Activated naive CD4-positive, alpha-beta T cell treated with anti-CD3 and anti-CD28 coated beads, Interleukin-2, amount 50 U/mL, for 16 hours (primary cell): ENCODE measurements at places on chromosomes 5 and 9.

- no peak for DNase-seq
These were observed 39.8 kb upstream of the NEK6 start for GRCh38 chr9:124217836-124218437.

- DNase-seq: no peak
These were observed 118.3 kb upstream of the BOD1 start for GRCh38 chr5:173734716-173735115.

DNA sequence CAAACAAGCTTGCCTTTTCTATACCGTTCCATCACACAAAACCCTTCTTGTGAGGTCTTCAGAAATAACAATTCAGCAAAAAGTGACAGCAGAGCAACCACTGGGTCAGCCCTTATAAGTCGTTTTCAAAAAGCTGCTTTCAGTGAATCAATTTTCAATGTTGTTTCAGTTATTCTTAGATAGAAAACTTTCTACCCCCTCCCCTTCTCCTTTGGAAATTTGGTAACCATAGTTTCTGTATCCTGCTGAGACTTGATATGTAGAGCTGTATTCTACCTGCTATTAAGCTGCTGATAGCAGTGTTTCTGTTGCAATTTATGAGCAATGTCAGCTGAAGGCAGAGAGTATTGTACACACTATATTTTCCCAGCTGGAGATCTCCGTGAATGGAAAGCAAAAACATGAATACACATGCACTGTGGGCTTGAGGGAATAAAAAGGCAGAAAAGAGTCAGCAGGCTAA is 75.7 kb downstream of the ZNF608 start:
- no peak for DNase-seq

- no peak for DNase-seq
These were observed 582.7 kb upstream of the DMAC1 start for GRCh38 chr9:8382266-8382665.

DNA sequence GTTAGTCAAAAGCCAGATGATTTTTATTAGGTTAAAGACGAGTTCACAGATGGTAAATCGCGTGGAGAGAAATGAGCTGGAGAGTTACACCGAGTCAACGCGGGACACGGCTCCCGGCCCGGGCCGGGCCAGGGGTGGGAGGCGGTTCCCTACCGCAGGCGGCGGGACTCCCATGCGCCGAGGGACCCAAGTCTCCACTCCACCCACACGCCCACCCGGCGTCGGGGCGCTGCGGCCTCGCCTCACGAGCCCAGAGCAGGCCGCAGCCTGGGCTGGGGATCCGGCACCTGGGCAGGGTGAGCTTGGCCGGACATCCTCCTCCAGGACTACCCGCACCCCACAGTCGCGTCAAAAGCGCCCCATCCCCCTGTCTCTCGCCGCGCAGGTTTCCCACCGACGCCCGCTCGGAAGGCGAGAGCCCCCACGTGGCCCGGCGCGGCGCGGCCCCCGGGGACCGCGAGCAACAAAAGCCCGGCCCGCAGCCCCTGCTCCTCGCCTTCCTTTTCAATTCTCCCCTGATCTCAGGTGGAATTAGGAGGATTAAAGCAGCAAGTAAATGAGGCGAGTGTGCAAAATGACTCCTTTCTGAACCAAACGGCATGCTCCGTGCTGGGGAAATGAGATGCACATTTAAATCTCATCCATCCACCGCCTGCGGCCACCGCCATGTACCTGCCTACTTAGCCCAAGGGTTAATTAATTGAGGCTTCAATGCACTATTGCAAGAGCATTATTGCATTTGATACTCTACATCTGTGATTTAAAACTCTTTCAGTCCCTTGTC is 196.5 kb upstream of the TBCA start:
- peak; percentile 31 for DNase-seq

DNA sequence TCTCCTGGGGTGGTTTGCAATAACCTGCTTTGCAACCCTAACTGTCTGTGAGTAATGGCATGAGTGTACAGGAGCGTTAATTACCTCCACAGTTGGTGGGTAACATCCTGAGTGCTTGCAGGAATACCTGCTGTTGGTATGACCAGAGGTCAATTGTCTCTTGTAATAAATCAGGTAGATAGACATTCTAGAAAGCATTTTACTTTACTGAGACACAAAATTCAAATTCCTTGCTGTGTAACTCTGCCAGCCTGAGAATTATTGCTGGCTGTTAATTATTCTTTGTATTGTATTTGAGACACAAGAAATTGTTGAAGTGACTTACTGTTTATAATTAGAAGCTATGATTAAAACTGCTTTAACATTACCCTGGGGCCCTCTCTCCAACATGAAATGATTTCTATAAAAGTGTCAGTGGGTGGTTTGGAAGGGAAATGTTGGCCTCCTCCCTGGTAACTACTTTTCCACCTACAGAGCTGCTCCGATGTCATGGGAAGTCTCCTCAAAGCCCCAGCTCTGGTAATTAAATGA is 150.8 kb upstream of the ADCY2 start:
- no peak for DNase-seq

DNA sequence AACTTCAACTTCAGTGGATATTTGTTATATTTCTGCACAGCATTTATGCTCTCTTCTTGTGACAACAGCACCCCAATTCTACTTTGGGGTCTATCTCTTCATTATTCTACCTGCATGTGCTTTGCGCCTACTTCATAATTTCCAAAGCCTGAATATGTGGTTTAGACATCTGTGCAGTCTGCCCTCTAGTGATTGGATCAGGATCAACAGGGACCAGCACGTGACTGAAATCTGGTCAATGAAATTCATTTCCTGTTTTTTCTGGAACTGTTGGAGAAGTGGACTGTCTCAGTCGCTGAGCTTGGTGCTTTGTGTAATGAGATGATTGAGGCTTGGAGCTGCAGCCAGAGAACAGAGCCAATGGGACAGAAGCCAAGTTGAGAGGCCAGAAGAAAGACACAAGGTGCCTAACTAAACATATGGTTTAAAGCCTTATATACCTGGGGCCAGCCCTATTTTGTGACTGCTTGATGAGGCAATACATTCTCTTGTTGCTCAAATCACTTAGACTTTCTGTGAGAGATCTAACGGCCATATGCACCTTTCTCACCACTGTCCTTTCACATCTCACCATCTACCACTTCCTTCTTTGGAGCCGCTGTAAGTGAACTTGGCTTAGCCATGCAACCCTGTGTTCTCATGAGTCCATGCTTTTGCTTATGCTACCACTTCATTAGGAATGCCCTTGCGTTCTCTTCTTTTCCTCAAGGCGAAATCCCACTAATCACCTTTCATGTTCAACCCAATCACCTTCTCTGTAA is 68.8 kb upstream of the PPP2R2B start:
- DNase-seq: no peak

GRCh38 chr5:62533597-62533996 is 45.0 kb upstream of the LRRC70 start:
- no peak for DNase-seq

- peak; percentile 43 for DNase-seq
These were observed 767 bp downstream of the RALGPS1 start for GRCh38 chr9:126915281-126915816.

DNA sequence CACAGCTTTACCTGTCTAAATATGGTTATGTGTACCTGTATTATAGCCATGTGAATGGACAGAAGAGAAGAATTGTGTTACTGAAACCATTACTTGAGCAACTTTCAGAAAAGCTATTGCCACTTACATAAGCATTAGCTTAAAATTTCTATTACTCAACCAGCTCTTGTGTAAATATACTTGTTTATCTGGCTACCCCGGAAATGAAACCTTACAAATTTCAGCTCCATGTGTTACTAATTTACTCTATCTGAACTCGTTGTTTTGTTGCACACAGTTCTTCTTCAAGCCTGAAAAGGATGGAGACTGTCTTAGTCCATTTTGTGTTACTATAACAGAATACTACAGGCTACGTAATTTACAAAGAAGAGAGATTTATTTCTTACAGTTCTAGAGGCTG is 22.5 kb upstream of the ADAMTSL1 start:
- no peak for DNase-seq

DNA sequence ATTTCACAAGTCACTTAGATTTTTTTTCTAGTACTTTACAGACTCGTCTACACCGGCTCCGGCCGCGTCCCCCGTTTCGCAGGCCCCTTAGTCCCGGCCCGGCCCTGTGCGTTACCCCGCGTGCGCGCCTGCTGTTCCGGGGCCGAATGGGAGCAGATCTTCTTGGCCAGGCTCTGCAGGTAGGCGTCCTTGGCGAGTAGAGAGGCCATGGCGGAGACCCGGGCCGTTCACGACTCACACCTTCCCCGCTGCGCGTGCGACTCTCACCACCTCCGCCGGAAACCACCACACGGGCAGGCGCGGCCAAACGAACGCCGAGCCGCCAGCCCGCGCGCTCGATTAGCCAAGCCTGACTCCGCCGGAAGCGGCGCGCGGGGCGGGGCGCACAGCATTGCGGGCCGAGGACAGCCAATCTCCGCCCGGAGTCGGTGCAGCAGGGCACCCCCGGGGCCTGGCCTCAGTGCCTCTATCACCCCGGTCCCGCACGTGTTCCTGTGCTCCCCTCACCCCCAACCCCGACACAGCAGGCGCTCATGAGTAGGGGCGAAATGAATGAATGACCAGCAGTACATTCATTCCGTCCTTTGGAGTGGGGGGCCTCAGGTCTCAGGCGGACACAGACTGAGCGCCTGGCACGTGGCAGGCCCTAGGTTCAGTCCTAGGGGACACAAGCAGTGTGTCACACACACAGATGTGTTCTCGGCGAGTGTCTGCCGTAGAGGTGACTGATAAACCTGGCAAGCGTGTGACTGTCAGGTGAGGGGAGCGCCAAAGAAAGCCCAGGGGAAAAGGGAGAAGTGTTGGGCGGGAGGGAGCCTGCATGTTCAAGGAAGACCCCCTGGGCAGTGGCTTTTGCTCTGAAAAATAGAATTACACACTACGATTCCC is at the start of gene SURF6:
SURF6 (minus strand) TSS at position 265 of the 888 bp plus-strand sequence; CDS start at position 209, 56 bp downstream.
- DNase-seq: peak; percentile 96

- no peak for DNase-seq
These were observed 2.5 kb downstream of the NHP2 start for GRCh38 chr5:178150977-178151734.

- DNase-seq: no peak
These were observed 5.4 kb upstream of the NKX2-5 start for GRCh38 chr5:173240091-173241050.

DNA sequence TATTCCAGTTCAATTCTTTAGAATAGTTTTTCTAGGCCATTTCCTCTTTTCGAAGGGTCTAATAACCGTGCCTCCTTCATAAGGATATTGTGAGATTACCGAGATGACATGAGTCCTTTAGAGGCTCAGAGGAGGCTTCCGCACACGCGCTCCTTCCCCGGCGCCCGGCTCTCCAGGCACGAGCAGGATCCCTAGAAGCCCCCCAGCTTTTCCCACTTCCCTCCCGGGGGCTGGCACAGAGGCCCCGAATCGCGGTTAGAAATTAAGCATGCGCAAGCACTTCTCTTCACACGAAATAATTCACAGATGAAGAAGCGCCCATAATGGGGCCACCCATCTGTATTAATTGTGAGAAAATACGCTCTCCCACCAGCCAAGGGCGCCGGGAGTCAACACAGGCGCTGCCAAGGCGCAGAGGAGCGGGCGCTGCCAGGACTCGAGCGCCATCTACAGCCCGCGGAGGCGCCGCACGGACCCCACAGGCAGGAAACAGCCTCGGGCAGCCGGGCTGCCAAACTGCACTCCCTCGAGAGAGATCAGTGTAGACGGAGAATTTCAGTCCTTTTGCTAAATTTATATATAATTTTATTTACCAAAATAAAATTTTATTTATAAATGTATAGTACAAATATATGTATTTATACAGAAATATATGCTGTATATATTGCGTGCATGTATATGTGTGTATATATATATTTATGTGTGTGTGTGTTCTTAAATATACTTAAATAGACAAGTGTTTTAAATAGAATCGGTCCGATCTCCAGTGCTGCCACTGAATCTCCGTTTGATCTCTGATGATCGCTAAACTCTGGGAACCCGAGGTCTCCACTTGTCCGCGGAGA is 258.1 kb upstream of the NFIL3 start:
- peak; percentile 67 for DNase-seq

DNA sequence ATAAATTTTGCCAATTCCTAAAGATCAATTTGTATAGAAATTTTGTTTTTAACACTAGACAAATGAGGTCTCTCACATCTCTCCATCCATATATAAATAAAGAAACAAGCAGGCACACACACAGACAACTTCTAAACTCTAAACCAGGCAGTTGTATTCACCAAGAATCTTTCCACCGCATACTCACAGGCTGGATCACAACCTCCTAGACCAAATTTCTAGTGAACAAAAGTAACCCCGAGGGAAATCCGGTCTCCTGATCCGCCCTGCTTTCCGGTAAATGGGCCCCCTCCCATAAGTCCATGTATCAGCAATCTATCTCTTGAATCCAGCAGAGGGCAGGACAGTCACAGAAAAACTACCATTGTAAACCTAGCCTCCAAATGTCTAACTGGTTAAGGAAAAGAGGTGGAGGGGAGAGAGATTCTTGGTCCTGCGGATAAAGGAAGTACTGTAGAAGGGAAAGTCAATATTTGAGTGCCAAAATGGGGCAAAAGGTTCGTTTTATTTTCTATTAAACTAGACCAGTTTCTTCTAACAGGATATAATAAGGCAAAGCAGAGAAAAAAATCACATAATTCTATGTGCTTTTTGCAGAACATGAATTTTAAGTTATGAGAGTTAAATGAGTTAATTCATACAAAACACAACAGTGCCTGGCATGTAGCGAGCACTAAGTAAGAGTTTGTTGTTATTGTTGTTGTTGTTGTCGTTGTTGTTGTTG is 4.8 kb upstream of the SMU1 start:
- peak; percentile 54 for DNase-seq

DNA sequence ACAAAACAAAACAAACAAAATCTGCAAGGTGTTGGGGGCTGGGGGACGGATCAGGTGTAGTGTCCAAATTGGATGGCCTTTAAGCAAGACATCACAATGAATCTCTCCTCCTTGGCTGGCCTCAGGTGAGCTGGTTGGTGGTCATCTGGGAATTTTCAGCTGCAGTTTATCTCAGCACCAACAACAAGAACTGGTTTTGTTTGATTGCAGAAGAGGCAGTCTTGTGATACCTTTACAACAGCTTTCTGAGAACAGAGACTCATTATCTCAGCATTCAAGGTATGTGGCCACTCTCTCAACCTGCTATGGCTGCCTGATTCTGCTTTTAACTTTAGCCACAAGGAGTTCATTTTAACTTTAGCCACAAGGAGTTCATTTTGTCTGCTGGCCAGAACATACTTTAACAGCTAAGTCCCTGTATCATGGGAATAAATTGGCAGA is 1543.4 kb downstream of the EFNA5 start:
- DNase-seq: no peak
